ENCODE measurements at places on chromosomes 7 and 10.

- no peak for DNase-seq
Observed at GRCh38 chr10:10792681-10793080, 225.0 kb upstream of the CELF2 start.

DNA sequence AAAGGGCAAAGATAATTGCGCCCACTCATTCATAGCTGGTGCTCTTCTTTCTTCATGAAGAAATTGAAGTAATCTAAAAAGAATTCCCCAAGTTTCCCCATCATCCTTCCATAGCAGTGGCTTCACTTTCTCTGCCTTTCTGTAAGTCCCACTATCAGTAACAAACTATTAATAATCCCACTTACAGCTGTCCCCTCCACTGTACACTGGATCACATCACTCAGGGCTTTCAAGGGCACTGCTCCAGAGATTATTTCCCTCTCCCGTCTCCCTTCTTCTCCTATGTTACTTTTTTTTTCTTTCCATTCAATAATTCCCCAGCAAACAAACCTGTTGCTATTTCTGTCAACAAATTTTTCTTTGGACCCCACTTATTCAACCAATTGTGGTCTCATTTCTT is 16.2 kb downstream of the DNAJB9 start:
- DNase-seq: no peak

GRCh38 chr7:22267930-22268615 is 88.9 kb downstream of the RAPGEF5 start:
- no peak for DNase-seq

GRCh38 chr7:94655126-94655847 is 646 bp downstream of the SGCE start:
- DNase-seq: no peak

GRCh38 chr7:51025668-51026067 is 243.0 kb upstream of the GRB10 start:
- no peak for DNase-seq

DNA sequence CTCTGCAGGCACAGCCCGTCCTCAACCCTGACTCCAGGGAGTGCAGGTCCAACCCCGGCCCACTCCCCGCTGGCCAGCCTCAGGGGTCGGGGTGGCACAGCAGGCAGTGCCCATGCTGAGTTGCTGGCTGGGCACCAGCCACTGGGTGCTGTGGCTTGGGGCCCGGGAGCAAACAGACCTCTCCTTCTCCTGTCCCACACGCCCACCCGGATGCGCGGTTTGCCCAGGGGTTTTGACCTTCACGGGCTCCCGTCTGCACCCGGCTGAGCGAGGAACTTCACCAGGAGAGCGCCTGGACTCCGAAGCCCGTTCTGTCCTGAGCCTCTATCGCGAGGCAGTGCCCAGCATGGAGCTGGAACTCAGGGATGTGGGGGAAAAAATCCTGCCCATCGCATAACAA is 2.6 kb upstream of the GRIFIN start:
- DNase-seq: no peak

Data from activated naive CD8-positive, alpha-beta T cell treated with anti-CD3 and anti-CD28 coated beads for 36 hours (primary cell).